ENCODE measurements at places on chromosomes 11 and 22. TPM values are rescaled to one million over a fixed set of nuclear protein-coding genes. Genes with fewer than 3 reads are reported as not detected.

DNA sequence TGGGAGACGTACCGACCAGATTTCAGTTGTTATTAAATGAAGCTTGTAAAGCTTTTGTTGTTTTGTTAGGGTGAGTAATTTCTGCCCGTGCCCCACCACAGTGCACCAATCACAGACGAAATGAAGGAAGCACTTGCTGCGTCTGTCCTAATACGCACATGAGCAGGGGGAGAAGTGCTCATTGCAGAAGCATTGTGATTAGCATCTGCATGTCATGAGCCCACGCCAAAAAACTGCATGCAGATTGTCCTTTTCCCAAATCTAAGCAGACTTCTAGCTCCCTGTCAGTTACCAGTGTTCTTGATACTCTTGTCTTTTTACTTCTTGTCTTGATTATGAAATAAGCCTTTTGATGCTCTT lies 15.5 kb downstream of the RBX1 start:
- DNase-seq, result no peak
- peaks cover 23% of the 10 kb centered on the region for H3K4me1 ChIP-seq
- H3K27me3 ChIP-seq, result no peaks in the 10 kb centered on the region
- H3K36me3 ChIP-seq, result peaks cover 38% of the 10 kb centered on the region
- H3K27ac ChIP-seq, result no peak overlapping the region

- no peaks in the 10 kb centered on the region for H3K36me3 ChIP-seq
- no peaks in the 10 kb centered on the region for H3K27me3 ChIP-seq
- H3K4me3 ChIP-seq, result no peak overlapping the region
- peaks cover 6% of the 10 kb centered on the region for H3K4me1 ChIP-seq
- no peak overlapping the region for H3K27ac ChIP-seq
- no peak for DNase-seq
These were observed 21.5 kb downstream of the PLEKHB1 start for GRCh38 chr11:73667891-73668290.

GRCh38 chr11:66600631-66601233 lies 7.7 kb downstream of the CCS start:
- H3K27me3 ChIP-seq, result no peaks in the 10 kb centered on the region
- no peak overlapping the region for H3K4me3 ChIP-seq
- H3K4me1 ChIP-seq, result peaks cover 4% of the 10 kb centered on the region
- no peak overlapping the region for H3K27ac ChIP-seq
- no peak for DNase-seq

DNA sequence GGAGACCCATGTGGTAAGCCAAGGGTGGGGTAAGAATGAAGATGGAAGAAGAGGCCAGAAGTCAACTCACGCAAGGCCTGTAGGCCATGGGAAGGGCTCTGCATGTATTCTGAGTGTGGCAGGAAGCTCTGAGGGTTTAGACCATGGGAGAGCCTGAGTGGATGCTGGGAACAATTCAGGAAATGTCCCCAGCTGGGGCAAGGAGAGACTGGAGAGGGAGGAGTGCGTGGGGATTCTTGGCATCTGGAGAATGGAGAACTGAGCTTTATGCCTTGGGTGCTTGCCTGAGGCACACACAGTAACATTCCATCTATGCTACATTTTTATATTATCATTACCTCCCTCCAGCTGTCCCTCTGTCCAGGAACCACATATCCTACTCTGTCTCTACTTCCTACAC lies 50.4 kb upstream of the CD82 start:
- no peaks in the 10 kb centered on the region for H3K36me3 ChIP-seq
- H3K4me3 ChIP-seq, result no peak overlapping the region
- H3K4me1 ChIP-seq, result no peaks in the 10 kb centered on the region
- H3K27me3 ChIP-seq, result no peaks in the 10 kb centered on the region
- H3K27ac ChIP-seq, result no peak overlapping the region
- DNase-seq, result no peak

- peaks cover 12% of the 10 kb centered on the region for H3K27me3 ChIP-seq
- peaks cover 2% of the 10 kb centered on the region for H3K4me1 ChIP-seq
- H3K36me3 ChIP-seq, result no peaks in the 10 kb centered on the region
- H3K4me3 ChIP-seq, result no peak overlapping the region
- H3K27ac ChIP-seq, result no peak overlapping the region
- no peak for DNase-seq
These were observed 8.0 kb upstream of the B3GNT6 start for GRCh38 chr11:77026221-77026620.

DNA sequence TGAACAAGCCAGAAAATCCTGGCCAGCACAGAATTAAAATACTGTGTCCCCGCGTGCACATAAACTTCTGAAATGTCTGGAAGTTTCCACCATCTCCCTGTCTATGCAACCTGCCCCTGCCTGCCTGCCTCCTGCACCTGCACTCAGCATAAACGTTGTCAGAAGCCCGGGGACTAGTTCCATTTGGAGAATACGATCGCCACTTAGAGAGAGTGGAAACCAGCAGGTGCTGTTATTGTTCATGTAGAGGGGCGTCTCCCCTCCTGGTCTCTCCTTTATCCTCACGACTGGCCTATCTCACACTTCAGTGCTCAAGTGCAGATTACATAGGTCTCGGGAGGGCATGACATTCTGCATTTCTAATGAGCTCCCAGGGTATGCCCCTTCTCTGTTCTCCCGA lies 35.6 kb downstream of the MPPED1 start:
- no peak for DNase-seq
- H3K4me1 ChIP-seq, result no peaks in the 10 kb centered on the region
- no peak overlapping the region for H3K4me3 ChIP-seq
- no peaks in the 10 kb centered on the region for H3K27me3 ChIP-seq
- no peak overlapping the region for H3K27ac ChIP-seq

DNA sequence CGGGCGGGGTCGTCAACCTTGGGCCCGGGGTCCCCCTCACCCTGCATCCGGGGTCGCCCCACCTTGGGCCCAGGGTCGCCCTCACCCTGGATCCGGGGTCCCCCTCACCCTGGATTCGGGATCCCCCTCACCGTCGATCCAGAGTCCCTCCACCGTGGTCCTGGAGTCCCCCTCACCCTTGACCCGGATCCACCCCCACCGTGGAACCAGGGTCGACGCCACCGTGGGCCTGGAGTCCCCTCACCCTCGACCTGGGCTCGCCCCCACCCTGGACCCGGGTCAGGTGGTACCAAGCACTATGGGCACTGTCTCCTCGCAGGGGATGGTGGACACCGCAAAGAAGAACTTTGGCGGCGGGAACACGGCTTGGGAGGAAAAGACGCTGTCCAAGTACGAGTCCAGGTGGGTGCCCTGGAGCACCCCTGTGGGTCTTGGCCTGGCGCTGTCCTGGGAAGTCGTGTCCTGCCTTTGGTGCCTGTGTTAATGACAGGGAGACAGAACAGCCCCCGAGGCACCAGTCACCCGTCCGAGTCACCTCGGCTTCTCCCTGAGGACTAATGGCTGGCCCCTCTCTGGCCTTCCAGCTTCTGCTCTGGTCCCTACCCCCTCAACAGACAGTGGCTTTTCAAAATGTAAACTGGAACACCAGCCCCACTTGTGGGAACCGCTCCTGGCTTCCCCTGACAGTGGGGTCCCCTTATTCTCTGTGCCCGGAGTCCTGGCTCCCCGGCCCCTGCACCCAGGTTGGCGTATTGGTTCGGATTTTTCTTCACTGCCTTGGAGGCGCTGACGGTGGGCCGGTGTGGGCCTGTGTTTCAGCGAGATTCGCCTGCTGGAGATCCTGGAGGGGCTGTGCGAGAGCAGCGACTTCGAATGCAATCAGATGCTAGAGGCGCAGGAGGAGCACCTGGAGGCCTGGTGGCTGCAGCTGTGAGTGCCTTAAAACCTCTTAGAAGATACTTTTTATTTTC lies 762 bp downstream of the CRELD2 start:
- H3K4me1 ChIP-seq, result peaks cover 36% of the 10 kb centered on the region
- DNase-seq, result no peak
- peak overlapping the region; percentile 86 for H3K27ac ChIP-seq
- H3K27me3 ChIP-seq, result no peaks in the 10 kb centered on the region

DNA sequence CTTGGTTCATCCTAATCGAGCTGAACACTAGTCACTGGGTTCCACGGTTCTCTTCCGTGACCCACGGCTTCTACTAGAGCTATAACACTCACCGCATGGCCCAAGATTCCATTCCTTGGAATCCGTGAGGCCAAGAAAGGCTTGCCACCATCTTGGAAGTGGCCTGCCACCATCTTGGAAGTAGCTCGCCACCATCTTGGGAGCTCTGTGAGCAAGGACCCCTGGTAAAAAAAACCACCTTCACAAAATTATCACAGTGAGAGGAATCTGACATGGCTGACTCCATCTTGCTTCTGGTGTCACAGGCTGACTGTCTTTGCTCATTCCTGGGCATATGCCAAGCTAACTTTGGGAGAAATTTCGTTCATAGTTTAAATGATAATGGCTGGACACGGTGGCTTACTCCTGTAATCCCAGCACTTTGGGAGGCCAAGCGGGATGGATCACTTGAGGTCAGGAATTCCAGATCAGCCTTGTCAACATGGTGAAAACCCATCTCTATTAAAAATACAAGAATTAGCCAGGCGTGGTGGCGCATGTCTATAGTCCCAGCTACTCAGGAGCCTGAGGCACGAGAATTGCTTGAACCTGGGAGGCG lies 18.9 kb upstream of the KCTD14 start:
- H3K27me3 ChIP-seq, result peaks cover 5% of the 10 kb centered on the region
- no peak for DNase-seq
- no peak overlapping the region for H3K27ac ChIP-seq
- no peak overlapping the region for H3K4me3 ChIP-seq
- peaks cover 20% of the 10 kb centered on the region for H3K4me1 ChIP-seq
- no peaks in the 10 kb centered on the region for H3K36me3 ChIP-seq

DNA sequence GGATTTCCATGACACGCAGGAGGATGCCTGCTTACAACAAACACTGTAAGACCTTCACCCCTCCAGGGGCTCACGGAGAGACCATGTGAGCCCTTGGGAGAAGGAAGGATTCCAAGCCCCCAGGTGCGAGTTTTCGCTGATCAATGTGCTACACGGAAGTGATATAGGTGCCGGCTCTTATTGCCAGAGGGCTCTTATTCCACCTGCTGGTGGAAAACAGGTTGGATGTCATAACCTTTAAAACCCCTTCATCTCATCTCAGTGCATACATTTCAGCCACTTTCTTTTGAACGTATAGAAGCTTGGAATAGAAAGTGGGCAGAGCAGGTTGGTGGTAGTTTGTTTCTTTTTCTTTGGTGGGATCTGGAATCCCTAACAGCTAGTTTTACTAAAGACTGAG lies 25.8 kb downstream of the LAYN start:
- H3K27me3 ChIP-seq, result peaks cover 6% of the 10 kb centered on the region
- no peak for DNase-seq
- no peak overlapping the region for H3K4me3 ChIP-seq
- no peaks in the 10 kb centered on the region for H3K4me1 ChIP-seq
- H3K36me3 ChIP-seq, result no peaks in the 10 kb centered on the region
- H3K27ac ChIP-seq, result no peak overlapping the region

DNA sequence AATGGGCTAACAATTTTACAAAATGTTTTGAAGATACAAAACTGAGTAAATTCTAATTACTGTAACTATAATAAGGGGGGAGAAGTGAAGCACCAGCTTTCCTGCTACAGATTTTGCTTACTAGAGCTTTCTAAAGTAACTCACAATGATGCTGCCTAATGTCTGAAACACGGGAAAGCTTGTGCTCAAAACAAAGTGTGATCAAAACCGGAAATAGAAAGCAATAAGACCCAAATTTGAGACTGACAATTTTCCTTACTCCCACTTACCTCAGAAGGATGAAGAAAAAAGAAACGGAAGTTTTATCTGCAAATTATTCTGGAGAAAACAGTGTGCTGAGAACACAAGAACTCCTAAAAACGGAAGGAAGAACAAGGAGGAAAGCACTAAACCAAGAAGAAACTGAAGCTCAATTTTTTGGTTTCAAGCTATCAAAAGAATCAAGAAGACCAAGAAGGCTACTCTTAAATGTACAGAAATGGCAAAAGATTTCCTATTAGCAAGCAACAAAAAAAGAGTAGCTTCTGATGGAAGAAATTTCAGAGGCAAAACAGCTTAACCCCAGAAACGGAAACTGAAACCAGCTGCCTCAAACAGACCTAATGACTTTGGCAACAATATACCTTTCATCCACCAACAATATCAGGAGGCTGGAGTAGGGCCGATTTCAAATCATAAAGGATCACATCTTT lies 33.4 kb downstream of the AMBRA1 start:
- peak; percentile 62 for DNase-seq
- H3K27me3 ChIP-seq, result no peaks in the 10 kb centered on the region
- H3K4me1 ChIP-seq, result peaks cover 61% of the 10 kb centered on the region
- H3K27ac ChIP-seq, result peak overlapping the region; percentile 94
- peak overlapping the region; percentile 82 for H3K4me3 ChIP-seq

- H3K4me3 ChIP-seq, result peak overlapping the region; percentile 82
- peak; percentile 33 for DNase-seq
- peaks cover 24% of the 10 kb centered on the region for H3K4me1 ChIP-seq
- H3K27ac ChIP-seq, result peak overlapping the region; percentile 87
These were observed 650 bp upstream of the CHID1 start for GRCh38 chr11:911031-911889.

DNA sequence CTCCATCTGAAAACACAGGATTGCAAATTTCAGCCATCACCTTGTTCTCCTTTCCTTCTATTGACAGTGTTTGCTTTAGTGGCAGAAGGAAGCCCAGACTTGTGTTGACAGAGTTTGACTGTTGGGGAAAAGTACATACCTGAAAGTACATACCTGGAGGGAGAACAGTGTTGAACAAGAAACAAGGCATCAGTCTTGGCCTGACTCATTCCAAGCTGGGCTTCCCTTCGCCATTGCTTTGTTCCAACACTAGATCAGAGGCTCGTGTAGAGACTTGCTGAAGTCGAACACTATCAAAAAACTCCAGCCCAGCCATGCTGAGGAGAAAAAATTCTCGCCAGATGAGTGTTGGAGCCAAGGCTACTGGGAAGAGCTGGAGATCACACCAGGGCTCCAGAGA lies 133.4 kb downstream of the BBOX1 start:
- H3K27ac ChIP-seq, result no peak overlapping the region
- H3K4me3 ChIP-seq, result no peak overlapping the region
- H3K4me1 ChIP-seq, result no peaks in the 10 kb centered on the region
- H3K27me3 ChIP-seq, result peaks cover 6% of the 10 kb centered on the region
- no peaks in the 10 kb centered on the region for H3K36me3 ChIP-seq

DNA sequence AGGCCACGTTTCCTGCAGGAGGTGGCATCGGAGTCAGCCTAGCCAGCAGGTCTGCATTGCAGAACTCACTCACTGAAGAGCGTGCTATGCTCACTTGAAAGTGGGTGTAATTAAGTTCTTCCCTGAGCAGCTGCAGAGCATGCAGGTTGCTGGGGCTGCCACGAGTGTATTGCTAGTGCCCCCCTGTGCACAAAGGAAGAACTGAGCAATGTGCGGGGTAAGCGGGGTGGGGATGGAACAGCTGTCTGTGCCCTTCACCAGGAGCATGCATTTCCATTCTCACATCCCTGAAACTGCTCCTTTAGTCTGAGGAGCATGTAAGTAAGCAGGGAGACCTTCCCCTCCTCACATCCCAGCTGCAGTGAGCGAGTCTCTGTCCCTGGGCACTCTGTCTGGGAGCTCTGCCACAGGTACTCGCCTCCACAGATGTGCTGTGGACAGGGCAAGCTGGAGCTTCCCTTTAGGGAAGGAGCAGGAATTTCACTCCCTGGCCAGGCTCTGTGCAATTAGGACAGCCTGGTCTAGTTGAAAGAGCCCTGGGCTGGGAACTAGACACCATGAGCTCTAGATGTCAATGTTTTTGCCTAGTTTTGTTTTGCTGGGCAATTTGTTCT lies 1031.8 kb downstream of the NTM start:
- no peak overlapping the region for H3K4me3 ChIP-seq
- no peaks in the 10 kb centered on the region for H3K36me3 ChIP-seq
- no peaks in the 10 kb centered on the region for H3K4me1 ChIP-seq
- no peak for DNase-seq

Gene DDTL
- 3.3 TPM for total RNA-seq

Gene TECTA
- 0.25 TPM for total RNA-seq

Gene MGAT3
- total RNA-seq, result 12.8 TPM

Gene MYBPC3
- not detected for total RNA-seq

Gene RIMBP3B
- 1.1 TPM for total RNA-seq

Gene NEFH
- 0.89 TPM for total RNA-seq

Gene OR5A1
- total RNA-seq, result not detected

Gene P2RY6
- not detected for total RNA-seq

Gene OR4A16
- not detected for total RNA-seq

Gene ARHGAP42
- total RNA-seq, result 0.05 TPM

Gene CLDN5
- total RNA-seq, result 0.40 TPM

Measured in activated CD4-positive, alpha-beta T cell treated with anti-CD3 and anti-CD28 coated beads, Interleukin-2, amount 10 ng/mL, durations not matched to agents 7 days and 5 days (primary cell).